ENCODE measurements at places on chromosomes 16 and 17.

- no peak for DNase-seq
Measured at GRCh38 chr17:46976626-46977270, 2.3 kb downstream of the RPRML start.

- no peak for DNase-seq
Measured at GRCh38 chr17:5282642-5283217, 646 bp downstream of the RABEP1 start.

- DNase-seq = no peak
Measured at GRCh38 chr16:55949518-55949917, 74.3 kb upstream of the CES5A start.

DNA sequence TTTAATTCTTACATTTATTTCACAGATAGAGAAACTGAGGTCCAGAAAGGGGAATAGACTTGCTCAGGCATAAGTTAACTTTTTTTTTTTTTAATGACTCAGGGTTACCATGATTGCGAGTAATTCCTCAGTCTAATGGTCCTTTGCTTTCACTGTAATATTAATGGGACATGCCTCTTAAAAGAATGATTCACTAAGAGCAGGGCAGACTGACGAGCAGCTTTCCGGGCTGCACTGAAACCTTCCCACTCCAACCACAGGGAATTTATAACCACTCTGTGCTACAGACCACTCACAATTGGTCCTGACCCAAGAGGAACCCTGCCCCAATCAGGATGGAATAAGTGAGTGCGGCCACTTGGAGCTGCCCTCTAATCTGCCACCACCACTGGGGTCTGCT lies 5.7 kb downstream of the HOXB2 start:
- DNase-seq = no peak

DNA sequence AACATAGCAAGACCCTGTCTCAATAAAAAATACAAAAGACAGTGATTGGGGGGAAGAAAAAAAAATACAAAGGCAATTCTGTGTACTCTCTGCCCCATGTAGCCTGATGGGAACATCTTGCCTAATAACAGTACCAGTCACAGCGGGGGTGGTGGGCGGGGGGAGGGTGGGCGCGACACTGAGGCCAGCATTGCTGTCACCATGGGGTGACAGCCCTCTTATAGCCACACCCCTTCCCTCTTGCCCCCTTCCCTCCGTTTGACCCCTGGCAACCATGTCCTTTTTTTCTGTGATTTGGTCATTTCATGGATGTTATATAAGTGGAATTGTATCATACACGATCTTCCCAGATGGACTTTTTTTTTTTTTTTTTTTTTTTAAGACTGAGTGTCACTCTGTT lies 80.9 kb downstream of the DNAH17 start:
- DNase-seq = no peak

- DNase-seq = no peak
Measured at GRCh38 chr17:30336369-30337171, 2.7 kb upstream of the TMIGD1 start.

DNA sequence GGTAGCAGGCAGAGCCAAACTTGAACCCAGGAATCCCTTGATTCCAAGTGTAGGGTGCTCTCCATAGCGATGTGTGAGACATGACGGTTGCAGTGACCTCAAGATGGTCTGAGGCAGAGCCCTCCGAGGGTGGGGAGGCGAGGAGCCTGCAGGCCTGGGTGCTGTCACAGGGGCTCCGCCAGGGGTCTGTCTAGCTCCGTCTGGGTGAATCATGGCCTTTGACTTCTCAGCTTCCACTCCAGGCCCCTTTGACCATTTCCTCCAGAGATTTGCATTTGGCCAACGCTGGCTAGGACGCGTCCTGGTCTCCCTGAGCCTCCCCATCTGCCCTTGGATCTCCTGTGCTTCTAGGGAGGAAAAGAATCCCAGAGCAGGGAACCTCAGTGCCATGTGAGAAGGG lies 104.6 kb downstream of the RAP1GAP2 start:
- no peak for DNase-seq

DNA sequence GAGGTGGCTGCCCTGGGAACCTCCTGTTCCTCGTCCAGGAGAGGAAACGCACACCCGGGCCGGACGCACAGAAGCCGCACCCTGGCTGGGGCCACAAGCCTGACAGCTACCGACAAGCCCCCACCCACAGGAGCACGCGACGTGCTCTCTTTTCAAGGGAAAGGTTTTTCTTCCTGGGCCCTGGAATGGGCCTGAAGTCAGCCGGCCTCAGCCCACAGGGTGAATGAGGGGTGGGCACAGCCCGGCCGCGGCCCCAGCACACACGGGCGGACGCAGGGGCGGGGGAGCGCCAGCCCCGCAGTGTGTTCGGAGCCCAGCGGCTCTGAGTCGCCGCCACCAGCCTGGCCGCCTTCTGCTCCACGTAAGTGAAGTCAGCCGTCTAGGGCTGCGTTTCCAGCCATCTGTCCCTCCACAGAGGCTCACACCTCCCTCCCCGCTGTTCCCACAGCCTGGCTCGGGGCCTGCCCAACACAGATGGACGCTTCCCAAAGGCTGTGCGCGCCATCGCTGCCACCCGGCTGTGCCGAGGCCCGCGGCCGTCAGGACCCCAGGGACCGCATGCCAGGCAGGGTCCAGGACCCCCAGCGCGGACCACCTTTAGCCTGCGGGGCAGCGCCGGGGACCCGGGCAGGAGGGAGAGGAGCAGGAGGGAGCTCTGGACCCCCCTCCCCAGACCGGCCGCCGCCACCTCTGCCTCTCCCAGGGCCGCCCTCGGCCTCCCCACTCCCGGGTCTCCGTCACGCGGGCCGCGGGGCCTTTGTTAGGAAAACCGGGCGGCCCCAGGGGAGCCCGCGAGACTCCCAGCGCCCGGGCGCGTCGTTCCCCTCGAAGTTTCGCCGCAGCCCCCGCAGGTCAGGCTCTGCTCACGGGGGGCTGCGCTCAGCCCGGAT lies 36.8 kb downstream of the CBFA2T3 start:
- DNase-seq = no peak

DNA sequence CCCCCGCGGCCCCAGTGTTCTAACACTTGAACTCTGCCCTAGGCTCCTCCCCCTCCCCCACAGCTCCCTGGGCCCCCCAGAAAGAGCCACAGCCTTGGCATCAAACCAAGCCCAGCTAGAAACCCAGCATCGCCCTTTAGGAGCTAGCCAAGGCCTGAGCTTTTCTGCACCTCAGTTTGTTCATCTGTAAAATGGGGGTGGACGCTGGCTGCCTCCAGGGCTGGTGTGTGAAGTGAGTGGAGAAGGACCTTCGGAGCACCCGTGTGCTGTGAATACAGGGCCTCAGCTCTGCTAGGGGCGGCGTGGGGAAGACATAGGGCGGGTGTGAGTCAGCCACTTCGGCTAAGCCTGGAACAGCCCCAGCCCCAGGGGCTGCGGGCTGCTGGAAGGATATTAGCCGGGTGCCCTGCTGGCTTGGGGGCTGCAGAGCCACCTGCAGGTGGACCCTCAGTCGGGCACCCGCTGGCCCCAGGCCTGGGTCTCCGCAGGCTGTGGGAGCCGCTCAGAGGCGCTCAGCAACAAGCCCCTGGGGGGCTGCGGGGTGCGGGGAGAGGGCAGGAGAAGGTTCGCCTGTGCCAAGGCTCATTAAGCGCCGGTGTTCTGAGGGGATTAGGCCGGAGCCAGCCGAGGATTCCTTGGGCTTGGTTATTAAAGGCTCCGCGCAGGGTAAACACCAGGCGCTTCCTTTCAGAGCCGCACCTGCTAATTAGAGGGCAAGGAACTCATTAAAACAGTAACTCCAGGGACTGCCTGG lies 217.0 kb upstream of the CIBAR2 start:
- no peak for DNase-seq

DNA sequence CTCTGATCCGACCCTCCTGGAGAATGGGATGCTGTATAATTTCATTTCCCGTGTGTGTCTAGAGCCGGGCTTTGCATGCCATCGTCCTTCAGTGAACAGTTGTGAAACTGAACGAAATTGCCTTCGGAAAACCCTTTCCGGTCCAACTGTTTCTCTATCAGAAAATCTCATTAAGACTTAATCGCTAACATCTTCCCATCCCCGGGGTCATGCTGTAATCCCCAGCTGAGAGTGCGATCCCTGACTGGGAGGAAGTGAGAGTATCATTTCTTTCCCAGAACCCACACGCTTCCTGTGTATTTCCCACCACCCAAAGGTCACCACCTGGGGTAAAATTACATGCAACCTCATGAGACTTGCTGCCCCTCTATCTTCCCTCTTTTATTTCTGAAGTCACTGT lies 75.6 kb upstream of the RBFOX1 start:
- no peak for DNase-seq

DNA sequence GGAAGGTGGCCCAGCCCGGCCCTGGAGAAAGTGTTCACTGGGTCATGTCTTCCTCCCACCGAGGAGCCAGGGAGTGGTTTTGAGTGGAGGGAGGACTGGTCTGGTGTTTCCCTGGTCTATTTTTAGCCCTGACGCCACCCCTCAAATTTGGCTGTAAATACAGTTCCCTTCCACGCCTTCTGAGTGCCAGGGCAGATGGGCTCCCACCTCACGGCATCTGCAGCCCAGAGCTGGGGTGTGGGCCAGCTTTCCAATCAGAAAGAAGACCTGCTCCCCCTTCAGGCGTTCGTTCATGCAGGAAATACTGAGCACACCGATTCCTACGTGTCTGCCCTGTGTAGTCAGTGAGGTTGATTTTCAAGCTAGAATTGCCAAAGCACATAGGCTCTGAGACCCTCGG lies 53.7 kb downstream of the SNX20 start:
- DNase-seq = no peak

- DNase-seq = no peak
Measured at GRCh38 chr17:45646288-45646988, 137.7 kb upstream of the CRHR1 start.

DNA sequence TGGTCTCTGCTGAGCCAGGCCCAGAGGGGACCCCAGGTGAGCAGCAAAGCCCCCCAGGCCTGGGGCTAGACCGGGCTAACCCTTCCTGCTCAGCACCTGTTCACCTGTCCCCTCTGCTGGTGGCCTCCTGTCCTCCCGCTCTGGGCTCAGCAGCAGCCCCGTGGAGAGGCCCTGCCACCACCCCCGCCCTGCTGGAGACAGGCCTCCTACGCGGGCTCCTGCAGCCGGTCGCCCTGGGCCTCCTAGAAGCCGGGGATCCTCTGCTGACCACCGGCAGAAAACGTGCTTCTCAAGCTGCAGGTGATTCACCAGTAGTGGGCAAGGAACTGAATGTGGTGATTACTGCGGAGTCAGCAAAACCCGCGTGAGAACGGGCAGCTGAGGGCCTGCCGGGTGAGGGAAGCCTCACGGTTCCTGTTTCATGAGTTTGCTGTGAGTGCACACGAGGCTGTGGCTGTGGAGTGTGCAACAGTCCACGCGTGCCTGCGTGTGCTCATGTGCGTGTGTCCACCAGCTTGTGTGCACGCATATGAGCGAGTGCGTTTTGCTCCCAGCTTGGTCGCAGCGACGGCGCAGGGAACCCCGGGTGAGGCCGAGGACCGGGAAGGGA lies 792 bp downstream of the SECTM1 start:
- no peak for DNase-seq

DNA sequence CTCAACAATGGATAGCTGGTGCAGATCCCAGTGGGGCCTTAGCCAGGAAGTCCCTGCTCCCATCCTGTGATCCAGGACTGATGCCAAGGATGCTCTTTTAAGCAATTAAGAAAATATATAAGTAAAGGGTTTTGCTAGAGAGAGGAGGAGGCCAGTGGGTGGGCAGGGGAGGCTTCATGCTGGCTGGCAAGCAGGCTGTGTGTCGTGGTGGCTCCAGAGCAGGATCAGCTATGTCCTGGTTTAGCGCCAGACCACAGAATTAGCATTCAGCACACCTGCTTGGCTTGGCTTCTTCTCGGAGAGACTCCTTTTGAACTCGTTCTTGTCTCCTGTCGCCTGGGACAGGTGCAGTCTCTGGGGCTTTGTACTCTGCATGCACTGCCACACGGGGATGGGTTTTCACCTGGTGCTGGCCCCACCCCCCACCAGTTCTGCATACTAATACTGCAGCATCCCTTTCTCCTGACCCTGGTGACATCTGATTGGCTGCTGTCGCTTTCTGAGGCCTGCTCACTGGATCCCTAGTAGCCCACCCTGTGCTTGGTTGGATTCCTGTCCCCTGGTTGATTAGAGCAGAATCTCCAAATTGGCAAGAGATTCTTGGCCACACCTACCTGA lies 66.1 kb downstream of the PLD6 start:
- DNase-seq = no peak

DNA sequence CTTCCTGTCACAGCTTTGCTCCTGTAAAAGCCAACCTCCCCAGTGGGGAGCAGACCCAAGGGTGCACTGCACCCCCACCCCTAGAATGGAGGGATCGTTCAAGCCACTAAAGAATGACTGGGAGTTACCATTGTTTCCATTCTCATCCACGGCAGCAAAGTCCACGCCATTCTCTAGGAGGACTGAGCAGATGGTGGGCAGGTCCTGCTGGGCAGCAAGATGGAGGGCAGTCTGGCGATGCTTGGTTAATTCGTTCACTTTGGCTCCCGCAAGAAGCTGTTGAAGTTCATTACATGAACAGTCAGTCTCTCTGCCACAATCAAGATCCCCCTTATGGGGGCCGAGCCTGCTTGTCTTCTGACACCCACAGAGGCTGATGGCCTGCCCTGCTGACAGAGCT lies 30.8 kb downstream of the CYB5D2 start:
- DNase-seq = no peak

GRCh38 chr17:65328567-65328966 lies 191.4 kb downstream of the RGS9 start:
- DNase-seq = no peak
